ENCODE measurements at places on chromosomes 1 and 21. TPM values are rescaled to one million over a fixed set of nuclear protein-coding genes. Genes with fewer than 3 reads are reported as not detected.

DNA sequence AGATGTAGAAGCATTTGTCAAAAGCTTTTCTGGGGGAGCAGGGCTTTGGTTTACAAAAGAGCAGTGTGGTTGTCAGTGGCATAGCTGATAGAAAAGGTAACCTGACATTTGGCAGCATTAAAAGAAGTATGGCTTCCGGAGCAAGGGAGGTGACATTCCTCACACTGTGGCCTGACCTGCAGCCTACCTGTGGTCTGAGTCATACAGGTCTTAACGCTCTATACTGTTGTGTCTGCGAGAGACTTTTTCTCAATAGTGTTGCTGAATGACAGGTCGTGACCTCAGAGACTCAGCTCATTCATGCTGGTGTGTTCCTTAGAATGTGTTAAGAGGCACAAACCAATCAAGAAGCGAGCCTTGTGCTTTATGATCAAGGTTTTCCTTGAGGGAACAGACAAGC, 19.3 kb downstream of the PHGDH start:
- no peak overlapping the region for H3K4me3 ChIP-seq
- H3K4me1 ChIP-seq, result no peaks in the 10 kb centered on the region
- no peaks in the 10 kb centered on the region for H3K27me3 ChIP-seq

GRCh38 chr1:232279909-232280400, 350.0 kb downstream of the SIPA1L2 start:
- H3K4me3 ChIP-seq, result no peak overlapping the region
- no peak for DNase-seq
- H3K4me1 ChIP-seq, result no peaks in the 10 kb centered on the region
- no peaks in the 10 kb centered on the region for H3K36me3 ChIP-seq

GRCh38 chr1:2554621-2555387, 1.4 kb upstream of the TNFRSF14 start:
- DNase-seq, result no peak
- H3K36me3 ChIP-seq, result peaks cover 22% of the 10 kb centered on the region
- no peaks in the 10 kb centered on the region for H3K27me3 ChIP-seq
- peak overlapping the region; percentile 97 for H3K27ac ChIP-seq

- no peak overlapping the region for H3K27ac ChIP-seq
- H3K36me3 ChIP-seq, result no peaks in the 10 kb centered on the region
- H3K4me1 ChIP-seq, result peaks cover 6% of the 10 kb centered on the region
- DNase-seq, result peak; percentile 72
- H3K4me3 ChIP-seq, result no peak overlapping the region
Measured at GRCh38 chr1:95043141-95043980, 29.4 kb downstream of the ALG14 start.

The ST6GALNAC5 gene
- not detected for polyA plus RNA-seq
